ENCODE measurements at places on chromosomes 13 and 19.

GRCh38 chr19:7516333-7516732 is 430 bp downstream of the ZNF358 start:
- DNase-seq: peak; percentile 93

DNA sequence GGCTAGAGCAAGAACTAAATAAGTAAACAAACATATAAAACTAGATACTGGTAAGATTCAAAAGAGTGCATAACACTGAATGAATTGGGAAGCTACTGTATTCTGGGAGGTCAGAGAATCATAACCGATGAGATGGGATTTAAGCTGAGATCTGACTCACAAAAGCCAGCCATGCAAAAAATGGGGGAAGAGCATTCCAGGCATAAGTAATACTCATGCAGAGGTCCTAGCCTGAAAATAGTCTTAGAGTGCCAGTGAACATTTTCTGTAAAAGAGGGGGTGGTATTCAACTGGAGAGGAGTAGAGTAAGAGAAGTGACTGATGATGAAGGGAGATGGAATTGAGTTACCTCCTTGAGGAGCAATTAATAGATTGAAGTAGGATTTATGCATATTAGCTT is 872.0 kb upstream of the GPC6 start:
- DNase-seq: no peak

GRCh38 chr13:112161521-112162301 is 94.8 kb downstream of the SOX1 start:
- DNase-seq: no peak

DNA sequence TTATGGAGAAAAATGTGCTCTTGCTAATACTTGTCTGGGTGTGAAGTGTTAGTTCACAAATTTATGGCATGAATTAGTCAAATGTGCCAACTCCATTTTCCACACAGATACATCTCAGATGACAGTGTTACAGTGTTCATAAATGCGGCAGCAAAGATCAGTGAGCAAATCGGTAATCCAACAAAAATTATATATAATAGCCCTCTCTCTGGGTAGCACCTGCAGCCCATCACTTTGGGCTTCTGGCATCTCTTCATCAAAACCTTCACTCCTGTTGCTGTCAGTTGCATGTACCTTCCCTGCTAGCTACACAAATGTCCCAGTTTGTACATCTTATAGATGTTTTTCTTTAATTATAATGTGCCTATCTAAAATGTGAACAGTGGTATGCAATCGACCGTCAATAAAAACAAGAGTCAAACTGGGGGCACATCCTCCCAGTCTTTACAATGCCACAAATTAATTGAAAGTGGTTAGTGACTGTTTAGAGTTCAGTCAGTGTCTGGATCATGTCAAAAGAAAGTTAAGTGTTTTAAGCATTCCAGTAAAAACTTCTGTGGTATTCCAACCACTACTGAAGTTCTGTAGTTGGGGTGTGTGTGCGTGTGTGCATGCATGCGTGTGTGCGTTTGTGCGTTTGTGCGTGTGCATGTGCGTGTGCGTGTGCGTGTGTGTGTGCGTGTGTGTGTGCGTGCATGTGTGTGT is 448.9 kb downstream of the DCT start:
- no peak for DNase-seq

DNA sequence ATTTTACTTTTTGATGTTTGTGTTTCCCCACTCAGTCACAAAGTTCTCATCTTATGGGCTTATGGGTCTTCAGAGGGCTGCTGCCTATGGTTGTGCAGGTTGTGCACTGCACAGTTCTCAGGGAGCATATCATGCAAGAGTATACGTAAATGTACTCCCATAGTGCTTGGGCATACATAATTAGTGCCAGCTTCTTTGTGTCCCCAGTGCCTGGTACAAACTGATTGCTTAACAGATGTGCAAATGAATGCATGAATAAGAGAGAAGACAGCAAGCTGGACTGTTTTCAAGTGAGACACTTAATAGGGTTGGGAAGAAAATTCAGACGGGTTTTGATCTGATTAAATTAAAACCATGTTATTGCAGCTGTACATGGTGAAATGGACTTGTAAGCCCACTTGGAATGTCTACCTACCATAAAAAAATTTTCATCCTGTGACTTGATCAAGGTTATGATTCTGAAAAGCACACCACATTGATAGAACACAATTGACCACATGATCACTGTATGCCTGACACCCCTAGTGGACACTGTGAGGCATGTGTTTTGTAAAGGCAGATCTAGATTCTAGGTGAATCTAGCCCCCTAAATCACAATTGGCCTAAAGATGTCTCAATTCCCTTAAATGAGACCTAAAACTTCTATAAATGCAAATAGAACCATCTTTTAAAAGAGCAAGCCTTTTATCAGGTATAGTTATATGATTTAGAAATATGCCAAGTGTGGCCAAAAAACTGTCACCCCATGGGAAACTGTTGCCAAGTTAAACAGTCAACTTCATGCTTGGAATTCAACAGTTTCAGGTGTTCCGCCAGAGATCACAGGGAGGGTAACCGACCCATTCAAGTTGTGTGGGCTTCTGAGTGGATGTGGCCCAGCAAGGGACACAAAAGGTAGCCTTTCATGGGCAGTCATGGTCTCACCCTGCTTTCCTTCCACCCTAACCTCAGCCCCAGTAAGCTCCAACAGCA is 27.9 kb downstream of the FAM124A start:
- peak; percentile 87 for DNase-seq

DNA sequence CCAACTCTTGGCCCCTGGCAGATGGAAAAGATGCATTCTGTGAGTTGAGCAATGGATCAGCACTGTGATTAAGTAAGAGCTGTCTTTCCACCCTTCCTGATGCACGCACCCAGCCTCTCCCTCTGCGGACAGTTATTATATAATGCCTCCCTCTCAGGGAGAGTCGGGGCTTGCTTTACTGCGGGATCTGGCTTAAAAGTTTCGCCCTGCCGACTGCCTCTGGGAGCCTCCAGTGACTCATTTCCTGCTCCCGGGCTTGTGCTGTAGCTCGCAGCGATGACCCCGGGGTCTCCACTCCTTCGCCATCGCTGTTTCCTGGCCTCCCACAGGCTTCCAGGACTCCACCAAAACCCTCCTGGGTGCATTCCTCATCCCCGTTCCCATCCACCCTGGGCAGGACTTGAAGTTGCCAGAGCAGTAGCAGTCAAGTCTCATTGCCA is 107.4 kb upstream of the SLC7A1 start:
- peak; percentile 87 for DNase-seq

DNA sequence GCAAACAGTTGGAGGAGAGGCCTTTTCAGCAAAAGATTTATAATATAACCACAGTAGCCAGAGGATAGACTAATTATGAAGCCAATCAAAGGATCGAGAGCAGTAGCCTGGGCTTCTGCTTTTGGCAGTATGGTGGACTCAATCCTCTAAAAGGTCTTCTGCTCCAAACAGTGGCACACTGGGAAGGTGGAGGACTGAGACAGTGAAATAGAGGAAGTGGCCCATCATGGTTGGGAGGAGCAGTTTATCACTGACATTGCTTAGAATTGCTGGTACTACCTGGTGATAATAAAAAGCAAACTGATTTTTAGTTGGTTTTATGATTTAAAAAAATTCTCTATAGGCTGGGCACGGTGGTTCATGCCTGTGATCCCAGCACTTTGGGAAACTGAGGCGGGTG is 20.9 kb upstream of the PLAUR start:
- no peak for DNase-seq

DNA sequence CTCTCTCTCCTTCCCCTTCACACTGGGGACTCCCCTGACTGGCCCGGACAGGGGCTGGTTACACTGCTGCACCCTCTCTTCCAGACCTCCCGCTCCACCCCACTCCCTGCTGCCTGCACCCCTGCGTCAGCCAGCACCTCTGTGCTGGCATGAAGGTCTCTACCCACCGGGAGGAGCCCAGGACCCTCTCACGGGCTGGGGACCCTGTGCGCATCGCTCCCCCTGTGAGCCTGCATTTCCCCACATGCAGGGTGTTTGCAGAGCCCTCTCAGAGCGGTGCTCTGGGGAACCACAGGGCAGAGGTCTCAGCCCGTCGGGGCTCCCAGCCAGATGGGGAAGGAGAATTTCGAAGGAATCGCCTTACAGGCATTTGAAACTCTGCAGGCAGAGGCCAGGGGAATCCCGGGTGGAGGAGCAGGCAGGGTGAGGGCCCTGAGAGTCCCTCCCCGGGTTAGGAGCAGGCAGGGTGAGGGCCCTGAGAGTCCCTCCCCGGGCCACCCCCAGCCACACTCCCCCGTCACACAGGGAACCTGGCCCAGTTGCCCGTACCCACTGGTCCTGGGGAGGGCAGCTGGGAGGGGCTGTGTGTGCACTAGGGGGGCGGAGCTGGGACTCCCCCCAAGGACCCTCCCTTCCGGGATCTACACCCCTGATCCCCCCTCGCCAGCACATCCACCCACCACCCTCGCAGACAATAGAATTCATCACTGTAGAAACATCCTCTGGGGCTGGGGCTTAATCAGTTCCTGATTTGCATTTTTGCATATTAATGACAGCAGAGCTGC is 16.3 kb upstream of the TCF3 start:
- DNase-seq: peak; percentile 91

DNA sequence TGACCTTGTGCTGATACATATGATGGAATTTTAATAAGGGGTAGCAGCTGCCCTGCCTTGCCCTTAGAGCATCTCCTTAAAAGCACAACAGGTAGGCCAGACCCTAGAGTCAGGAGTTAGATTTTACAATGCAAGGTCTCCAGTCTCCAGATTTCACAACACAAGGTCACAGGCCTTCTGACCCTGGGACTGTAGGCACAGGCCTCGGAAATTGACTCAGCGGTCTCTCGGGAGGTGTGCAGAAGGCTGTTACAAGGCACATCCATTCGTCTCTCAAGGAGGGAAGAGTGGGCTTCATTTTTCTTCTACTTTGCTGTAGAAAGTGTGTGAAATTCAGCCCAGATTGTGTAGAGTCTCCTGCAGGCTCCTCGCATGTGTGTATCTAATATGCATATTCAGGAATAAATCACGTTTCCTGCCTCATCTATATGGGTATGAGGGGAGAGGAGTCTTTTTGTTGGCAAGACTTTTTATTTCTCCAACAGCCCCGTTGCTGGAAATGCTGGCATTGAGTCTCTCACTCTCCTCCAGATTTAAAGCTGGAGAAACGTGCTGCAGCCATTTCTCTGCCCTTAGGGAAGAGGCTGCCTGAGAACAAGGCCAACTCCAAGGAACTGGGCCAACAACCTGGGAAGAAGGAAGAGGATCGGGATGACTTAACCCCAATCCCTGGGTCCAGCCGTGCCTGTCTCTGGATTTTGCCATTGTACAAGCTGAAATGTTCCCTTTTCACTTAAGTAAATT is 24.5 kb downstream of the UQCRFS1 start:
- peak; percentile 46 for DNase-seq

DNA sequence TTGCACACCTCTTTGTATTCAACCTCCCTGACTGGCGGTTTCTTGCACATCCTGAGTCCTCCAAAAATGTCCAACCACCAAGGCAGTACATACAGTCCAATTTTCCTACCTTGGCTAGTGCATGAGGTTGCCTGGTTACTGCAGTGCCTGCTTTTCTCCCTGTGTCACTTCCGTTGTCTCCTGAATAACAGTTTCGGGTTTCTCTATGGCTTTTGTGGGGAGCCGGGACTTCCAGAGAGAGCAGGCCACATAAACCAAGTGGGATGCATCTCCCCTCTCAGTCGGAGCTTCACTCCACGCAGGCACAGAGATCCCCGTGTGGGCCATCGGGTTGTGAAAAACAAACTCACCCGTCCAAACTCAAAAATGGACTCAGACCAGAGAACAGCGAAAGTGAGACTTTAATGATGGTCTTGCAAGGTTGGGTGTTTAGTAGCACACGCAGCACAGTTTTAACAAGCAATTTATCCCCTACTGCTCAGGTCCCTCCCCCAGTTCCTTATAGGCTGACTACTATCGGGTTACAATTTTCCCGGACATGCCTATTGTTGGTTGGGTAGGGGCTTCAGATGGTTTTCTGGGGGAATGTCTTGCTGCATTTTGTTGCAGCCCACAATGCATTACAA is 173.1 kb downstream of the POU4F1 start:
- no peak for DNase-seq

DNA sequence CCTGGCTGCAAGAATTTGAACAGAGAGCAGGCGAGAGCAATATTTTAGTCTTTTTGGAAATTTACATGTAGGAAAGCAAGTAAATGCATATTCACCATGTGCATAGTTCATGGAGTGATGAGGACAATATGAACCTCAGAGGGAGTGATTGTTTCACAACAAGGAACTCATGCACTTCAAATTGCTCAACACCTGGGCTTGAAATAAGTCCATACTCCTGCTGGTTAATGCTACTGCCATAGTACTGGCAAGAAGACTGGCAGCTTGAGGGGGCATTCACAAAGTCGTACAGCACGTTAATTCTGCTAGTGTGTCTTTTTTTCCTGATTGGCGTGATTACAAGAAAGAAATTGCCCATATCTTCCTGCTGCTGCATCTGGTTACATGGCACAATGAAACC is 267.6 kb downstream of the PCDH17 start:
- no peak for DNase-seq

DNA sequence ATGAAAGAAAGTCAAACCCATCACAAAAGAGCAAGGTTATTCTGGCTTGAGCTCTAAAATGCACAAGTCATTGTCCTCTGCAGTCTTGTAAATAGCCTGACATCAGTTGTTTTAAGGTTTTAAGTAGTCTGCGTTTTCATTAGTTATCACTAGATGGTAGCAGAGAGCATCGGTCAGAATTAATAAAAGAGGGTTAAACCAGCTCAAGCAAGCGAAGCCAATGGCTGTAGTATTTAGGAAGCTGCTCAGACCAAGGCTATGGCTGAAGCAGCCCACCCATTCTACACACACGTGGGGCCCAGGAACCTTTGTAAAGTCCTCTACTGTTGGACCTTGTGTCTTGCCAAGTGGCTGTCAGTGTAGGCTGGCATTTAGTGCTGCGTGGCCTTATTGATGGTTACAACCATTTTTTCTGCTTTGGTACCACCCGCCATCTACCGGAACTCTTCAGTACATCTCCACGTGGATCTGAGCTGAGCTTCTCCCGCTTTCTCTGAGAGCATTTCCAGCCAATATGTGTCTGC is 13.3 kb upstream of the ZNF57 start:
- peak; percentile 96 for DNase-seq

- no peak for DNase-seq
Observed at GRCh38 chr13:52454459-52454819, 839 bp upstream of the CKAP2 start.

DNA sequence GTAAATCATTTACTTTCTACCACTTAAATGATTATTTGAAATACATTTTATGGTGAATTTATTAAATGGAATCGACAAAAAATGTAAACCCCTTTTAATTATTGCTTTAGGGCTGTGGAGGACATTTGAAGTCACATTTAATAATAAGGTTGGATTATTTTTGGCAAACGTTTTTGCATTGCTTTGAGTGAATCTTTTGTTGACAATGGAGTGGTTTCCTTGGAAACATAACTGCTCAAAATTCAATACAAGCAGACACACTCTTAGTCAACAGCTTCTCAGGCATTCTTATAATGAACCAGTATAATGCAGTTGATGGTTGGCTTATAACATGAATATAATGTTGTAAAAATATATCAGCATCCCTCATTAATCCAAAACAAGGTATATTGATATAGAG is 104.7 kb downstream of the DCLK1 start:
- DNase-seq: no peak

Data from osteoblast (primary cell).